AML-193 (cell line): ENCODE measurements at places on chromosomes 12 and 14.
A peak's percentile ranks its signal among the peaks of the same experiment; 100 is the strongest.

- DNase-seq = no peak
These were observed 38.2 kb upstream of the MAP1LC3B2 start for GRCh38 chr12:116520801-116521471.

GRCh38 chr14:71181215-71182003, 274.1 kb downstream of the PCNX1 start:
- DNase-seq = no peak

- DNase-seq = no peak
These were observed 95.8 kb downstream of the TMTC3 start for GRCh38 chr12:88237954-88238353.

- peak; percentile 13 for DNase-seq
These were observed 4.3 kb downstream of the COQ10A start for GRCh38 chr12:56271031-56271430.

GRCh38 chr12:65699251-65699650, 125.0 kb upstream of the HMGA2 start:
- peak; percentile 47 for DNase-seq

DNA sequence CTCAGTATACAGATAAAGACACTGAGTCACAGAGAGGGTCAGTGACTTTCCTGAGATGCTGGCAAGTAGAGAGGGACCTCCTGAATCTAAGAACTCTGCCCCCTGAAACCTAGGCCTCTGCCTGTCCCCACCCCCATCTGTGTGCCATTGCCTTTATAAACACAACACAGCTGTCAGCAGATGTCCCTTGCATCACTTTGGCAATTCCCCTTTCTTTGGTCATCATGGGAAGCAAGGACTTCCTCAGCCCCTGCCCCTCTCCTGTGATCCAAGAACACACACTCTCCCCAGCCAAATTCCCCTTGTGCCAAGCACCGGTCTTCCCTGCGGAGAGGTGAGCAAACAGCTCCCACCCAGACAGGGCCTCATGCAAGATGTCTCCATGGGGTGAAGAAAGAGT, 8.3 kb downstream of the TSPAN11 start:
- no peak for DNase-seq

DNA sequence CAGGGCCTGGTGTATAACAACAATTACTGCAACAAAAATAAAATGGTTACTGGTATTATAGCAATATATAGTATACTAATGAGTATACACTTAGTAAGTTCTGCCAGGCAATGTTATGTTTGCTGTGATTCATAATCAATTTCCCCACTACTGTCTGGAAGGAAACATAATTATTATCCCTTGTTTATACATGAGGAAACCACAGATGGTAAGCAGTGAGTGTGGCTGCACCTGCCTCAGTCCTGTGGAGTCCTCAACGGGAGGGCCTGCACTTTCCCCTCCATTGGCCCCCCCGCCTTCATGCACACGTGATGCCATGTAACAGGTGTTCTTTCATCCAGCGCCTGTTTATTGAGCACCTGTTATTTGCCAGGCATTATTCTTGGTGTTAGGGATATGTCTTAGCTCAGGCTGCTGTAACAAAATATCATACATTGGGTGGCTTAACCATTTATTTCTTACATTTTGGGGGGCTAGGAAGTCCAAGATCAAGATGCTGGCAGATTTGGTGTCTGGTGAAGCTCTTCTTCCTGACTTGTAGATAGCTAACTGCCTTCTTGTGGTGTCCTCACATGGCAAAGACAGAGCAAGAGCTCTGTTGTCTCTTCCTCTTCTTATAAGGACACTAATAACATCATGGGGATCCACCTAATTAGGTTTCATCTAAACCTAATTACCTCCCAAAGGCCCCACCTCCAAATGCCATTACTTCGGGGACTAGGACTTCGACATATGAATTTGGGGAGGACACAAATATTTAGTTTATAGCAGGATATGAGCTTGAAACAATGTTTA, 59.5 kb upstream of the CHGA start:
- no peak for DNase-seq

DNA sequence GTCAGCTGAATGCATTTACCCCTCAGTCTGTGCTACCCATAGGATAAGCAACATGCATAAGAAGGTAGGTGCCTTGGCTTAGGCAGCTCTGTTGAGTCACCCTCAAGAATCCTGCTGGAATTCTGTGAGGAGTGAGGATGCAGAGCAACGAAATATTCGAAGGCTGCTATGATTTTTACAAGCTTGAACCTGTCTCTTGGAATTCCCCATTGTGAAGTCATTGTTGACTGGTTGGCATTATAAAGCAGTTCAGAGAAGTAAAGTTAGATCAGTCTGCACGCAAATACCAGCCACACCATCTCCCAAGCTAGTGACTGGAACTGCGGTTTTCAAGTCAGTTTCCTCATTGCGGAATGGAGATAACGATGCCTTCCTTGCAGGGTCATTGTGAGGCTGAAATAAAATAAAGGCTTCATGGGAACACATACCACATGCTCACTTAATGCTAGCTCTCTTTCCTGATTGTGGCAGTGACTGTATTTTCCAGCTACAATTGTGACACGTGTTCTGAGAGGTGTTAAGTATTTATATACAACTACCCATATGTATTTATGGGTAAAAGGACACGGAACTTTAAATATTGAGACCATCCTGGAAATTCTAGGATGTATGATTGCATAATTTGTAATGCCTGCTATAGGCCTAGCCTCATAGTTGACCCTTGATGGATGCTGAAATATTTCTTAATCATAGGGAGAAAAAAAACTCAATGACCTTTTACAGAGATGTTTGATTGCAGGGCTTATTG, 96.7 kb downstream of the ETV6 start:
- peak; percentile 94 for DNase-seq

DNA sequence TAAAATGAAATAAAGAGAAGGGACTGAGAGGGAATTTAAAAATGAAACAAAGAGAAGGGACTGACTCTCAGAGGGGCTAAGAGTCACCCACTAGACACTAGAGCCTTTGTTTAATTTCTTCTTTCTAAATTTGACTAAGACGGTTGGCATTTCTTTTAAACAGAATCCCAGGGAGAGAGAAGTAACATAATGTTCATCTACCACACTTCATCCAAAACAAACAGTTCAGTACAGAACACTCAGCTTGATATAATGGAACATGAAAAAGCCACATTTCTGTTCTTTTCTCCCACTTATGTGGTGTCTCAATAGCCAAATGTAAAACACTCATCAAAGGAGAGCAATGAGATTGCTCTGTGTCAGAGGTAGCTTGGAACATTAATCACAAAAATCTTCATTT, 10.1 kb upstream of the NT5DC3 start:
- no peak for DNase-seq

DNA sequence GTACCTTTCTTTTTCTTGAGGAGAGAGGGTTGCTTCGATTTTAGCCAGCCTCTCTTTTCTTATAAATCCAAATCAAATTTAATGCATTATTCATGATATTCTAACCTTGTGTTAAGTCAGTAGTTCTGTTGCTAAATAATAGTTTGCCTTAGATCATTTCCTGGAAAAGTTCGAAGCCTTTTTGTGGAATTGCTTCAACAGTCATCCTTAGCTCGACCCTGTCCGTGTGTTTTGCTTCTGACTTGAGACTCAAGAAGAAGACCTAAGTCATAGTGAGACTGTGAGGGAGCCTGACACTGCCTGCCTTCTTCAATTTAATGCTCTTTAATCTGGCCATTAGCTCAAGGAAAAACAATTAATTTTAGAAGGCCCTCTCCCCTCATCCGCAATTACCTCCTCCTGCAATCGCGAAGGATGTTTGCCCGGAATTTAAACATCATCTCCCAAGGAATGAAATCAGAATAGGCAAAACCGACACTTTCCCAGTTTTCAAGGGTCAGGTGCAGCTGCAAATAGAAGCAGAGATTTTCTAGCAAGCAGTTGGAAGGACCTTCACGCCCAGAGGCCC, 453 bp upstream of the SLC4A8 start:
- DNase-seq = no peak

GRCh38 chr12:47415054-47415453, 290.8 kb downstream of the RPAP3 start:
- no peak for DNase-seq

- no peak for DNase-seq
These were observed 249.2 kb downstream of the TRHDE start for GRCh38 chr12:72521326-72521725.

- no peak for DNase-seq
These were observed 25.7 kb downstream of the ANO4 start for GRCh38 chr12:100820314-100820713.

- no peak for DNase-seq
These were observed 10.4 kb upstream of the RND1 start for GRCh38 chr12:48875944-48876515.

DNA sequence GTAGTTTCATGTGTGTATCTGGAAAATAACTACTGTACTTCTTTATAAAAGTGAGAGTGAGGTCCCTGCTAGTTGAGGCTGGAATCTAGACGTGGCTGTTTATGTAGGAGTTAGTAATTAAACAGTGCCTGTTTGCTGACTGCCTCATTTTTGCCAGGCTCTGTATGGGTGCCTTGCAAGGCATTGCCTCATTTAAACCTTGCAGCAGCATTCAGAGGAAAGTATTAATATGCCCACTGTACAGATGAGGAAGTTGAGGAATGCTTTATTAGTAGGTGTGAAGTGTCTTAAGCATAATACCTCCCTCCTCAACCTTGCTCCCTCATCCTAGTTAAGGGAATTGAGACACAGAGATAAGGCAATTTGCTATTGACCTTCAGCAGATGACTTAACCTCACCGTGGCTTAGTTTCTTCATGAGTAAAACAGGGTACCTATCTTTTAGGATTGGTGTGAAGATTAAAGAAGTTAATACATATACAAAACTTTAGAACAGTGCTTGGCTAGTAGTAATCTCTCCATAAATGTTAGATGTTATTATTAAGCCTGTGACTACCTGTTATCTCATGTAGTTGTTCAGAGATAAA, 28.7 kb downstream of the PPM1A start:
- no peak for DNase-seq

GRCh38 chr14:77243853-77244252, 27.2 kb downstream of the NGB start:
- DNase-seq = no peak

DNA sequence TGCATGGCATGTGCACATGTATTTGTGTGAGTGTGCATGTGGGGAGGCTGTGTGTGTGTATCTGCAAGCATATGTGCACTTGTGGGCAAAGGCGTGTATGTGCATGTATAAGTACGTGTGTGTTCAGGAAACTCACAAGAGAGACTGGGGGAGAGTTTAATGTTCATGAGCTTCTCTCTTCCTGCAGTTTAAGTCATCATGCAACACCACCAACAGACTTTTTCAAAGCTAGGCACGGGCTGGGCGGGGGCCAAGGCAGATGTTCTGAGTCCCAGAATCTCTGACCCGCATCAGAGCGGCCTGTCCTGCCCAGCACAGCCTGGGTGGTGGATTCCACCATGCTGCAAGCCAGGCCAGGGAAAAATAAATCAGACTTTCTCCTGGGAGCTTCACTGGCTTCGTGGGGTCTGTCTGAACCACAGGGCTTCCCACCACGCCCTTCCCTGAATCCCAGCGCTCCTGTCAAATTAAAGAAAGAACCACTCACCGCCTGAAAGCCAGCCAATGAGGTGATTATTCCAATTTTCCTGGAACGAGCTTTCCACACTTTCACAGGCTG, 75.7 kb downstream of the PITPNM2 start:
- DNase-seq = no peak

GRCh38 chr12:113070117-113070906, 13.8 kb downstream of the DTX1 start:
- no peak for DNase-seq

DNA sequence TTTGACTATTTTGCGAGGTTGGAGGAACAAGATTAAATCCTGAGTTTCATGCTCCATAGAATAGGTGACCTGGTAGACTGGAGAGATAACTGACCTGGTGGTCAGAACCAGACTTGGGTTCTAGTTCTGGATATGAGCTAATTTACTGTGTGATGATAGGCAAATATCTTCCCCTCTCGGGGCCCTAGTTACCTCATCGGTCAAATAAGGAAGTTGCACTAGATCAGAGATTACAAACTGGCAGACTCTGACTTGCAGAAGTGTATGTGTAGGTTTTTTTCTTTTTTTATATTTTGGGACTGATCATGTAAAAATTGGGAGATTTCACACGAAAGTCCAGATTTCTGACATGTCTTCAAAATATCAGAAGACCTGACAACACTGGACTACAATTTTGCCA, 37.0 kb downstream of the RPH3A start:
- DNase-seq = no peak

DNA sequence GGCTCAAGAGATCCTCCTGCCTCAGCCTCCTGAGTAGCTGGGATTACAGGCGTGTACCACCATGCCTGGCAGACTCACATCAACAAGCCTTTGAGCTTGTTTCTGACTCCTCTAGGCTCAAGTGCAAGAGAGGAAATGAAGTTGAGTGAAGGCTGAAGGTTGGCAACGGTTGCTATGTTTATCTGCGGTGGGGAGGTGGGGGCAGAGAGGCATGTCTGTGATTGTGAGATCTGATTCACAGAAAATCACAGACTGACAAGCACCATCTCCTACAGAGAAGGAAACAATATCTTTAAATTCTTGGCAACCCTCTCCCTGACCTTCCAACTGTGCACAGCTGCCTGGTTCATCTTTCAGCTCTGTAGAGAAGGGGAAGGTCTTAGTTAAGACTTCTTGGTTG, 22.1 kb upstream of the NINJ2 start:
- DNase-seq = no peak

DNA sequence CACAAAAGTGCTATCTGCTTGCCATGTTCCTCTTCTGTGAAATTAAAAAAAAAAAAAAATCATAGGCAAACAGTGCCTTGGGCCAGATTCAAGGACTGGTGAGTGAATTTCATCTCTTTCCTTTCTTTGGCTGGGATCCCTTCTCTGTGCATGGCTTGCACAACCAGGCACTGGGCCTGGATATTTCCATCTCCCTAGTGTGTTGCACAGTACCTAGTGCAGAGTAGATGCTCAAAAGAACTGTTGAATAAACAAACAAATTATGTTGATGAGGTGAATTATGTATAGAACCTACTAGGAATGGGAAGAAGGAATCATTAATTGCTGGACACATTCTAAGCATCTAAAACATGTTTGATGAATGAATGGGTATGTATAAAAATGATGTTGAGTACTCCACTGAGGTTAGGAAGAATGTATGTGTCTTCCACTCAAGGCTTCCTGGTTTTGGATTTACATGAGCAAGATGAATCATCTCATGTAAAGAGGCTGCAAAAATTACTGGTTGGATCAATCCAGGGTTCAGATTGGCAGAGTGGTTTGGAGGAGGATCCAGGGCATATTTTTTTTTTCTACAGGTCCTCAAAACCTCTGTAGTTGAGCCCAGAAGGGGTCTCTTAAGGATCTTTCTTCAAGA, 93.2 kb downstream of the EMP1 start:
- DNase-seq = no peak

- no peak for DNase-seq
These were observed 99.7 kb upstream of the SYT1 start for GRCh38 chr12:78764913-78765312.

DNA sequence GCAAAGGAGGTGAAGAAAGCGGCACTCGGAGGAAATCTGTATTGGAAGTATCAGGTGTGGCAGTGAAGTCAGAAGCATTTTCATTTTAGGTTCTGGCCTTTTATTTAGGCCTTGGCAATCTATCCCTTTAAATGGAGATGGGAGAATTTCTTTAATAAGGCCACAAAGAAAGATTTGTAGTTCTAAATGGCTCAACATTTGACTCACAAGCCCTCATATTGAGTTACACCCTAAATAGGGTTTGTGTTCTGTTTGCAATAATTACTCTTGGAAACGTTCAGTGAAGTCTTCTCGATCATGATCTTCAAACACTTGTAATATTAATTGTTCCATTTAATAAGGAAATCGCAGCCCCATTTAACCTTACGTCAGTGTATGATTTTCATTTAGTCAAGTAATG, 25.3 kb upstream of the TMEM260 start:
- DNase-seq = no peak
